ENCODE measurements at places on chromosomes 1 and 21.

DNA sequence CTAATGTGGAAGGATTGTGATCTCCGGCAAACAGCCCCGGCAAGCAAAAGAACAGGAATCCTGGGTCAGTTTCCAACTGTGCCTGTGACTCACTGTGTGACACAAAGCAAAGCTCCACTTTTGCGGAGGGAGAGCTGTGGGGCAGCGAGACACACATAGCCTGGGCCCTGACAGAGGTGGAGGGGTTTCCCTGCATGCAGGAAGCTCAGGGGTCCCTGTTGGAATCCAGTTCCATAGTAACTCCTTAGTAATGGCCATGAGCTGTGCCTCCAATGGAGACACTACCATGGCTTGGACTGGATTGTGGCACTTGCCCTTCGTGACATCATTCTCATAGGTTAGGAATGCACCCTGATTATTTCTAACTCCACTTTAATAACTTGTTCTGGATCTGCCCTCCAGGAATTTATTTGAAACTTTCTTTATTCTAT is 47.0 kb upstream of the ATF3 start:
- no peak for DNase-seq

DNA sequence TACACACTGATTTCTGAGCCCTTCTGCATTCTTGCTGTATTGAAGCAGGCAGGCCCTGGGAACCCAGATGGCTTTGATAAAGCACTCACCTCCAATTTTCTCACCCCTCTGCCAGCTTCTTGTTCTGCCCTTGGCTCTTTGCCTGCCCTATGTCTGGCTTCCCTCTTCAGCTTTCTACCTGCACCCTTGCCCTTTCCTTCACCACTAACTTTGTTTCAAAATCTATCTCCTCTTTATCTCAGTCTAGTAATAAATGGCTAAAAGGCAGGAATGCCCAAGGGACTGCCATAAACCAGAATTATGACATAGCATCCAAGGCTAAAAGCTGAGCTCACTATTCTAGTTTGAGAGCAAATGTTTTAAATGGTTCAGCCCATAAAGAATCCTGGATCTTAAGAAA is 178.7 kb downstream of the TNR start:
- DNase-seq, result no peak

DNA sequence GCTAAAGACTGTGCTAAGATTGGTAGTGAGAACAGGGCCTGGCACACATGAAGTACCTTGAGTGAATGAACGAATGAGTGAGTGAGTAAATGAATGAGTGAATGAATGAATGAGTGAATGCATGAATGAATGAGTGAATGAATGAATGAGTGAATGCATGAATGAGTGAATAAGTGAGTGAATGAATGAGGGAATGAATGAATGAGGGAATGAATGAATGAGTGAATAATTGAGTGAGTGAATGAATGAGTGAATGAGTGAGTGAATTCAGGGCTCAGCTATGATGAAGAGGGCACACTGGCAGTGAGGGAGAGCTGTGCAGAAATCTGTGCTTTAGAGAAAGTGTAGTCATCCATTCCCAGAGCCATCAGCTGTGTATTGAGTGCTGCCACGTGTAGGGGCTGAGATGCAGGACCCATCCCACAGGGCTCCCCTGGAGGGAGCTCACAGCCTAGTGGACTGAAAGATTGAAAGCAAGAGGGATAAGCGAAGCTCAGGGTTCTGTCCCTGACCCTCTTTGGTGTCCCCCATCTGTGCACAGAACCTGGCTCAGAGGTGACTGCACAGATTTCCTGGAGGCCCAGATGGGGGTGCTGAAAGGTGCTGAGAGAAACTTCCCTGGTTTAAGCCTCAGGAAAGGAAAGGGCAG is 217.9 kb upstream of the VAMP3 start:
- peak; percentile 17 for DNase-seq

- no peak for DNase-seq
Observed at GRCh38 chr1:2311184-2312032, 79.9 kb downstream of the MORN1 start.

- no peak for DNase-seq
Observed at GRCh38 chr1:205663286-205663936, 16.9 kb downstream of the SLC45A3 start.

- DNase-seq, result no peak
Observed at GRCh38 chr1:76290271-76290670, 215.7 kb downstream of the ST6GALNAC3 start.

GRCh38 chr1:206508130-206508889 is 979 bp downstream of the RASSF5 start:
- no peak for DNase-seq

DNA sequence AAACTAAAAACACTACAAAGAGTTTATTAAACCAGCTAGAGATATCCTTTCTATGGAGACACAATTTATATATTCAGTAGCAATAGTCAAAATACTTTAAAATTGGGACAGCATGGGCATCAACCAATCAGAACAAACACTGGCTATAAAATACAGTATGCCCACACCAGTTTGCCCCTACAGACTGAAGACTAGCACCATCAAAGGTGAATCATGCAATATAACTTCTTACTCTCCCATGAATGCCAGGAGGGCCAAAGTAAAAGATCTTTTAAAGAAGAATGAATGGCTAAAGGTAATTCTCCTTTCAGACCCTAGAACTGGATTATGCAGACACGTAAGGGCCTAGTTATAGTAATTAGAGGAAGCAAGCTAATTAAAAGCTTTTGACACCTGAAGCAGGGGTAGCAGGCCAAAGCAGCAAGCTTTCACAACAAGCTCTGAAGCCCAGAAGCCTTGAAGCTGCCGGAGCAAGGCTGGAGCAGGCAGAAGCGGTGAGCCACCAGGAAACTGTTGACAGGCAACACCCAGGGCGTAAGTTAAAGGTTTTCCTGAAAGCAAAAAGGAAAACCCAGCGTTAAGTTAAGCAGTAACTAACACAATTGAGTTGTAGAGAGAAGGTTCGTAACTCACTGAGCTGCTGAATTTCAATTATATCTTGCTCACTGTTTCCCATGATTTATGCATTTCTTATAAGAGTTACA is 99.3 kb downstream of the CDC42BPA start:
- DNase-seq, result no peak

- DNase-seq, result no peak
Observed at GRCh38 chr1:80384083-80384830, 1377.7 kb upstream of the ADGRL4 start.

- DNase-seq, result no peak
Observed at GRCh38 chr1:32886004-32886827, at the start of gene HPCA. HPCA (plus strand) TSS chr1:32886491; CDS start chr1:32888899, 2,408 bp downstream.

- no peak for DNase-seq
Observed at GRCh38 chr1:210132582-210132981, 100.0 kb upstream of the SERTAD4 start.

DNA sequence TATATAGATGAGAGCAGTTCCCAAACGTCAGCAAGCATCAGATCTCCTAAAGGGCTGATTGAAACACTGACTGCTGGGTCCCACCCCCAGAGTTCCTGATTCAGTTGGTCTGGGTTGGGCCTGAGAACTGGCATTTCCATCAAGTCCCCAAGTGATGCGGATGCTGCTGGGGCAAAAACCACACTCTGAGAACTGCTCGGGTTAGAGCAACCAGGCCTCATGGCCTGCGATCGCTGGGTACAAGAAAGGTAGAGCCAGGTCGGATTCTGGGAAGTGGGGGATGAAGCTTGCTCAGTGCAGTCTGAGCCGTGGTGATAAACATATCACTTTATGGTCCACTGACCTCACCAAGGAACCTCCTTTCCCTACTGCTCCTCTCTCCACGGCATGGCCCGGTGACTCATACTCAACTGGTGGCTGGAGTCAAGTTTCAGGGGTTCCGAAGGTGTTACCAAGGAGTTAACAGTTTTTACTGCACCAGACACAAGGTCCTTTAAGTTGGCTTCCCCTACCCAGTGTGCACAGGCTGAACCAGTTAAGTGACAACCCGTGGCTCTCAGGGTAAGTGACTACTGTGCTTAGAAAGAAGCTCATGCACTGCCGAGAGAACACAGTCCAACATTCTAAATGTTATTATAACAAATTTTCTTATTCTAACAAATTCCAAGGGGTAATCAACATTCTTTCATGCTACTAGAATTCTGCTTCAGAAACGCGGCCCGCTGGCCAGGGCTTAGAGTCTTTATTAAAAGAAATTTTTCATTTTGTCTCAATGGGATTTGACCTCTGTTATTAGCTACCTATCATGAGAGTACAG is 153.5 kb downstream of the TGFBR3 start:
- DNase-seq, result no peak

GRCh38 chr1:9846611-9847171 is 22.9 kb upstream of the CLSTN1 start:
- no peak for DNase-seq

DNA sequence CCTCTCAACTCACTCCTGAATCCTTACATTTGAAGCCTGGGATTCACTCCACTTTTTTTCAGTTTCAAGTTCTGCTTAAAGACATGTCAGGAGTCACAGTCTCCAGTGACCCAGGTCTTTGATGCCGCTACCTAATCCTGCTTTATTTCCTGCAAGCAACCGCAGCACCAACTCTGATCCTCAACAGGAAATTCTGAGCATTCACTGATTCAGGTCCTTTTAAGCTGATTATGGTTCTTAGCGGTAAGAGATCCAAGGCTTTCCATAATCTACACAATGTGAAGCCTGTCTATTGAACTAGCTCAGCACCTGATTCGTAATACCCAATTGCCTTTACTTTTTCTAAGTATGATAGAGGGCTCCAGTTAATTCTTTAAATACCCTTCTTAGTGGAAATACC is 43.7 kb upstream of the PIGC start:
- DNase-seq, result no peak

- no peak for DNase-seq
Observed at GRCh38 chr1:55197099-55197498, 18.1 kb downstream of the USP24 start.

DNA sequence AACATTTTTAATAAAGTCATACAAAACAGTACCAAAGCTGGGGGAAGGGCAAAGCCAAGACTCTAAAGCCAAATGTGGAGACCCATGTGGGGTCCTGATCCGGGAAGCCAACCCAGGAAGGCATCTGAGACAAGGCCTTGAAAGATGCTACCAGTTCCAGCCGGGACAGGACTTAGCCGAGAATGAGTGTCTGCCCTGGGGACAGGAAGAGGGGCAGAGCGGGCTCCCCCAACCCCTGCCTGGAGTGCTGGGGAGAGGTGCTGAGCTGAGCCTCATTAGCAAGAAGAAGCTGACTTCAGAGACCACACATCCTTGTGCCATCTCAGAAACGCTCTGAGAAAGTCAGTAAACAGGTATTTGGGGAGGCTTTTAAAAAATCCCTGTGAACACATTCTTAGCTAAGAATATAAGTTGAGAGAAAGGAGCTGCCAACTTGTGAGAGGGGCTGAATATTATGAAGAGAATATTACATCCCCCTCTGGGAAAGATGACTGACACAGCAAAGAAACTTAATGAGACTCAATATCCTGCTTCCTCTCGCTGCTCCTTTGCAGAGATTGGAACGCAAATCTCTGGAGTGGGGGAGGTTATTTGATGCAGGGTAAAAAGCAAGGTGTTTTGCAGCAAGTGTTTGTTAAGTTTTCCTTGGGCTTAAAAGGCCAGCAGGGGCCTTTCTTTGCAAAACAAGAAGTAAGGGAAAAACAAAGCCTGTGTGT is 103.3 kb upstream of the KCND3 start:
- no peak for DNase-seq
